IPS-NIHi11 (cell line): ENCODE measurements at places on chromosomes 6 and 20.

DNA sequence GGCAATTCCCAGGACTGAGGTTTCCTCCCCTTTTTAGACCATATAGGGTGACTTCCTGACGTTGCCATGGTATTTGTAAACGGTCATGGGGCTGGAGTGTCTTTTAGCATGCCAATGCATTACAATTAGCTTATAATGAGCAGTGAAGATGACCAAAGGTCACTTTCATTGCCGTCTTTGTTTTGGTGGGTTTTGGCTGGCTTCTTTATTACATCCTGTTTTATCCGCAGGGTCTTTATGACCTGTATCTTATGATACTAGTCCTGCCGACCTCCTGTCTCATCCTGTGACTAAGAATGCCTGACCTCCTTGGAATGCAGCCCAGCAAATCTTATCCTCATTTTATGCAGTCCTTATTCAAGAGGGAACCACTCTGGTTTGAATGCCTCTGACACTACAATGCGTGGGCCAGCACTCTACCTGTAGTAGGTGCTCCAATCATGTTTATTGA is 190.1 kb downstream of the KCNQ5 start:
- no peak for DNase-seq

DNA sequence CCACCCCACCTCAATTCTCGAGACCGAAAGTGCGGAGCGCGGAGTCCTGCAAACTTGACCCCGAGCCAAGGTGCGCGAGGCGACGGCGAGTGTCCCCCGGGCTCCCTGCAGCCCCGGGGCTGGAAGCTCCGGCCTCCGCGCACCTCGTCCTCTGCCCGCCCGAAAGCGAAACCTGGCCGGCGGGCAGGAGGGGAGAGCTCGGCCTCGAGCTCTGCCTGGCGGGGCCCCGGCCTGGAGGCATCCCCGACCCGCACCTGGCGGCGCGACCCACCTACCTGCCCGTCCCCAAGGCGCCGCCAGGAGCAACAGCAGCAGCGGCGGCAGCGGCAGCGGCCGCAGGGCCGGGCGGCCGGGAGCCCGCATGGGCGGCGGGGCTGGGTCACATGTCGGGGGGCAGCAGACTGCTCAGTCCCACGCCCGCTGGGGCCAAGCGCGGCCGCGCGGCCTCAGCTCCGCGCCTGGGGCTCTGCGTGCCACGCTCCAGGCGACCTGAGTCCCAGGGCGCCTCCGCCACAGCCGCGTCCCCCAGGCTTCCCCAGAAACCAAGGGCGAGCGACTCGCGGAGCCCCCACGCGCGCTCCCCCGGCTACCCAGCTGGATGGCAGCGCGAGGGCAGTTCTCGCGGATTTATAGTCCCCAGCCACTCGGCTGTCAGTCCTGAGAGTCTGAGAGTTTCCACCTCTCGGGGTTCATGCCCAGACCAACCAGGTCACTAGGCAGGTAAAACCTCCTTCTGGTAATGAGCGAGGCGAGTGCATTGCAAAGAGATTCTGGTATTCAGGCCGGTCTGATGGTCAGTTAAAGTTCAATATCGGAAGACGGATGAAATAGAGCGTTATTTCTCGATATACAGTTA is at the start of gene IL20RA:
TSS of gene IL20RA (minus strand) at position 600 of the 856 bp plus-strand sequence. CDS start at position 363, 237 bp downstream.
- DNase-seq = peak; percentile 68

DNA sequence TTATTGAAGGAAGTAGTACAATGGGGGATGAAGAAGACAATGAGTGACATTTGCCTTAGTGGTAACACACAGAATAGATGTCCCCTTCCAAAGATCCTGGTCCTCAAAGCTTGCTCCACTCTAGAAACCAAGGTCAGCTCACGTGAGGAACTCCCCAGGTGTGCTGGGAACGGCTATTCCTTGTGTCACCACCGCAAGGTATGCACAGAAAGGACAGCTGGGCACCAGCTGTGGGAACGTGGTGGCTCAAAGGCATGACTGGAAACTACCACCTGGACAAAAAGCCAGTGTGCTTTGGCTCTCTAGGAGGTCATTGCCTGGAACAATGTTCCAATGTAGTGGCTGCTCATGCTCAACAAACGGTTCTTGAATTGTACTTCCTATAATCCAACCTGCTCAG is 94.0 kb downstream of the SLC22A3 start:
- no peak for DNase-seq

GRCh38 chr6:57822896-57823358 is 505.5 kb downstream of the PRIM2 start:
- DNase-seq = no peak

- DNase-seq = no peak
These were observed 100.3 kb downstream of the REV3L start for GRCh38 chr6:111382476-111383294.

GRCh38 chr20:47971058-47971791 is 185.9 kb upstream of the SULF2 start:
- DNase-seq = no peak

GRCh38 chr6:95546148-95546547 is 31.2 kb upstream of the MANEA start:
- DNase-seq = no peak

GRCh38 chr20:50876816-50877215 is 54.4 kb downstream of the ADNP start:
- no peak for DNase-seq

- no peak for DNase-seq
These were observed 94.7 kb downstream of the ANKRD6 start for GRCh38 chr6:89527634-89528033.

DNA sequence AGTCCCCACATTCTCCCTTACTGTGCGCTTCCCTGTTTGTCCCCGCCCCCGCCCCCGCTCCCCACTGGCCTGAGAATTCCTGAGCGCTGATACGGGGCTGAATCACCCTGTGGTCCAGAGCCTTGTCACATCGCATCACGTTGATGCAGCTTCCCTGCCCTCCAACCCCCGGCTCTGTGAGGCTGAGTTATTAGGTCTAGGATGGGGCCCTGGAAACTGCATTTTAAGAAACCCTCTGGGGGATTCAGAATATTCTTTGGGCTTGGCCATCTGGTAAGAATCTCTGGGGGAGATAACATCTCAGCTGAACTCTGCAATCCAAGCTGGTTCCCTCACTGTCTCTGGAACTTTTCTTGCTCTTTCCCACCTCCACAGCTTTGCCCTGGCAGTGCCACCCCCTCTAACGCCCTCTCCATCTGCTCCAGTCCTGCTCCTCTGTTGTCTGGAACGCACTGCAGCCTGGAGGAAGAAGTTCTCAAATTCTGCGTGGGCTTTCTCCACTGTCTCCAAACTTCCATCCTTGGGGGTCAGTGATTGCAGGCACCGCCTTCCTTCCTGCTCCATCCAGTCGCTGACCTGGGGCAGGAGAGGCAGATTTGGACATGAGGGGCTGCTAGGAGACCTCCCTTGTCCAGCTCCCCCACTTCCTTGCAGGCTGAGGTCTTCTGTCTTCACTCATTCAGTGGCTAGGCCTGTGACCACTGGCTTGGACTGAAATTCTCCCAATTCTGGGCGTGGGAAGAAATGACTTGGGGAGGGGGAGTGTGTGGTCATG is 42.6 kb downstream of the KIAA1755 start:
- peak; percentile 71 for DNase-seq

GRCh38 chr6:18141805-18142590 is 12.9 kb downstream of the TPMT start:
- no peak for DNase-seq

DNA sequence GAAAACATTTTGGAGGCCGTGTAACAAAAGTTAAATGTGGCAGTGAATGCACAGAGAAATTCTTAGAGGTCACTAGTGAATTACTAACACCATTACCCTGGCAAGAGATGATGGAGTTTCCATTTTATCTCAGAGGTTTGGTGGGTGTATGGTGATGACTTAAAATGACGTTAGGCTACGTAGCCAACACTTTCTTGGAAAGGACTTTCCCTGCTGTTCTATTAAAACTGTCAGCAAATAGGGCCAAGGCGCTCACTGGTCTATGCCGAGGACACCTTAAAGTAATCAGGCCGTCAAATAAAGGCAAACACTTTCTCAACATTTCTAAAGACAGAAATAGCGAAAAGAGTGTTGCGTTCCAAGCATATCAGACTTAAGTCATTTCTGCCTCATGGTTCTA is 160.8 kb downstream of the GMPR start:
- no peak for DNase-seq

GRCh38 chr20:13862245-13862644 is 77.4 kb downstream of the NDUFAF5 start:
- no peak for DNase-seq

GRCh38 chr6:111242452-111242851 is 155.1 kb downstream of the SLC16A10 start:
- DNase-seq = no peak

GRCh38 chr6:141415896-141416295 is 716.8 kb upstream of the GJE1 start:
- DNase-seq = no peak

- no peak for DNase-seq
These were observed 237.1 kb downstream of the ANKRD60 start for GRCh38 chr20:57991211-57991881.

- DNase-seq = no peak
These were observed 39.6 kb upstream of the GFOD1 start for GRCh38 chr6:13526727-13527670.

- DNase-seq = no peak
These were observed 2.2 kb downstream of the CLDN20 start for GRCh38 chr6:155265843-155266535.

- peak; percentile 95 for DNase-seq
These were observed at the start of gene EBF4 for GRCh38 chr20:2692036-2692885. TSS of gene EBF4 (plus strand) at chr20:2692780. CDS start at chr20:2693646, 866 bp downstream.

GRCh38 chr20:58719258-58719657 is 26.7 kb downstream of the NPEPL1 start:
- no peak for DNase-seq

- no peak for DNase-seq
These were observed 163.4 kb upstream of the HEY2 start for GRCh38 chr6:125586074-125586473.

GRCh38 chr20:48709058-48709691 is 118.6 kb downstream of the PREX1 start:
- DNase-seq = no peak

DNA sequence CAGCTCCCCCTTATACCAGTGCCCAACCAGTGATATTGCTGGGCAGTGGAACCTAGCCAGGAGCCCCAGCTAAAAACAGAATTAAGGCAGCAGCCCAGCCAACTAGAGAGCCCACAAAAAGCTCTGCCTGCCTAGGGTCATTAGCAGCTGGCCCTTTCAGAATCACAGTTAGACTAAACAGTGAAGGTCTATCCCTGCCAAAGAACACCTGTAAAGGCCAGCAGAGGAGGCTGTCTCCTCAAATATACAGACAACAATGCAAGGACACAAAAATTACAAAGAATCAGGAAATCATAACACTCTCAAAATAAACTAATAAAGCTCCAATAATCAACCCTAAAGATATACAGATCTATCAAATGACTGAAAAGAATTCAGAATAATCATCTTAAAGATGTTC is 77.8 kb upstream of the HTR1E start:
- no peak for DNase-seq

GRCh38 chr6:45132059-45132458 is 196.1 kb upstream of the RUNX2 start:
- no peak for DNase-seq

- no peak for DNase-seq
These were observed 97.0 kb downstream of the GCLC start for GRCh38 chr6:53447865-53448264.

DNA sequence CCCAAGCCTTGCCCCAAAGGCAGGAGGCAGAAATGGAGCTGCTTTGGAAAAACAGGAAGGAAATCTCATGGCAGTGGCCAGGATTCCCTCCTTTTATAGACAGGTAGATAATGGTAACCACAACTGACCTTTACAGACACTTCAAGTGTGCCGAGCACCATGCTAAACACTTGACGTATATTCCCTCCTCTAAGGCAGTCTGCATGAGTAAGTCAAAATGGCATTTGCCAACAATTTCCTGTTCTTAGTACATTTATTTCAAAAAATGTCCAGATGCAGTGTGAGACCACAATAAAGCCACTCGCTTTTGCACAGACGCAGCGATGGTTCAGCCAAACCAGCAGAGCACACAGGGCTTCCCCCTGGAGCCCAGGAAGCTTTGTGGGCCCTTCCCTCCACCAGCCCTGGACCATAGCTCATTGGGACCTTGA is 16.5 kb upstream of the GPR6 start:
- no peak for DNase-seq

GRCh38 chr6:42916288-42916687 is 435 bp downstream of the PTCRA start:
- DNase-seq = no peak

DNA sequence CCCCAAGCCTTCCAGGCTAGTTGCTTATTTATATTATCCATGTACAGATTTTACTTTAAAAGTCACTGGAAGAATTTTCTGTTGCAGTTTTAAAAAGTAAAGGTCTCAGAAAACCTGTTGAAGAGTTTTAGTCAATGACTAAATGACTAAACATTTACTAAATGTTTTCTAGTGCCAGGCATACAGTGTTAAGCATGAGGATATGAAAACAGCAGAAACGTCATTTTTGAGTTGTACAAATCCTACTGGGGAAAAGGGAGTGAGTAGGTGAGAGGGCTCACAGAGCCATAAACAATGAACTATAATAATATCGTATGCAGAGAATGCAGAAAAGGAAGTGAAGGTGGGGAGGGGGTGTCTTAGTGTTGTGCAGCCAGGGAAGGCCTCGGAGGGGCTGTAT is 66.3 kb downstream of the MAN1A1 start:
- DNase-seq = no peak

- no peak for DNase-seq
These were observed 48.9 kb downstream of the ATXN1 start for GRCh38 chr6:16712255-16712930.

GRCh38 chr6:152749336-152749735 is 1.3 kb upstream of the VIP start:
- DNase-seq = no peak

GRCh38 chr20:36728986-36729385 is 16.9 kb downstream of the NDRG3 start:
- peak; percentile 42 for DNase-seq

DNA sequence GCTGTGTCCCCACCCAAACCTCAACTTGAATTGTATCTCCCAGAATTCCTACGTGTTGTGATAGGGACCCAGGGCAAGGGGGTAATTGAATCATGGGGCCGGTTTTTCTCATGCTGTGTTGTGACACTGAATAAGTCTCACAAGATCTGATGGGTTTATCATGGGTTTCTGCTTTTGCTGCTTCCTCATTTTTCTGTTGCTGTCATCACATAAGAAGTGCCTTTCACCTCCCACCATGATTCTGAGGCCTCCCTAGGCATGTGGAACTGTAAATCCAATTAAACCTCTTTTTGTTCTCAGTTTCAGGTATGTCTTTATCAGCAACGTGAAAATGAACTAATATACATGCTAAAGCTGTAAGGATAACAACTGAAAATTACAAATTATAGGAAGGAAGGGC is 88.3 kb downstream of the CDYL start:
- no peak for DNase-seq

DNA sequence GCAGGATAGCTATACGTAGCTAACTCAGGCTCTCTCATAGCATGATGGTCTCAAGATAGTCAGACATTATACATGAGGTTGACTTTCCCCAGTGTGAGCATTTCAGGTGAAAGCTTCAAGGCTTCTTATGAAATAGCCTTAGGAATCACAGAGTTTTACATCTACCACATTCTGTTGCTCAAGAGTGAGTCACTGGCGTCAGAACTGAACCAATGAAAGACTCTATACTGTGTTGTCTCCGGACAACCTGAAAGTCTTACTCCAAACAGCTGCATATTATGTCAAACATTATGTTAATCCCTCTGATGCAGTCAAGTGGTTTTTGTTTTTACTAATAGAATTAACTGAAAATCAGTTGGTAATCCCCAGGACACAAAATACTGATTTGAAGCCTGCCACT is 79.8 kb upstream of the TRDN start:
- DNase-seq = no peak

- DNase-seq = no peak
These were observed 37.3 kb upstream of the APCDD1L start for GRCh38 chr20:58552366-58552934.

GRCh38 chr6:14763616-14764015 is 482.3 kb upstream of the JARID2 start:
- DNase-seq = no peak
